ENCODE measurements at places on chromosomes 5 and 9.

DNA sequence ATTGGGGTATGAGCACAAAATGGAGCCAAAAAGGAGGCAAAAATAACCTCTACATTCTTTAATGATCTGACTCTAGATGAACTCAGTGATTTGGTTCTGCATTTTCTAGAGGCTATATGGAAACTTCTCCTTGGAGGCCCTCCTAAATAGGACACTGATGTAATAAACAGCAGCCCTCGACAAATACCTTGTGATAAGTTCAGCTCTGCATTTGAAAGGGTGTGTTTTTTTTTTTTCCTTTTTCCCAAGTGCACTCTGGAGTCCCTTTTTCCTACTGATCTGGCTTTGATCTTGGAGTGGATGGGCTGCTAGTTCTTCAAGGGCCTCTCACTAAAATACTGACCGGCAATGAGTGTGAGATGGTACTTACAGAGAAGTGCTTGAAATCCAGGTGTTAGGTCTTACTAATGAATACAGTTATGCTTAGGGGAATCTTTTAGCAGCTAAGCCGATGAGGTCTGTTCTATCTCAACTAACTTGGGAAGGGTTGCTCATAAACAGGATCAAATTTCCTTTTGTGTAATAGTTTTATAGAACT lies 161.7 kb downstream of the MAST4 start:
- DNase-seq: no peak

DNA sequence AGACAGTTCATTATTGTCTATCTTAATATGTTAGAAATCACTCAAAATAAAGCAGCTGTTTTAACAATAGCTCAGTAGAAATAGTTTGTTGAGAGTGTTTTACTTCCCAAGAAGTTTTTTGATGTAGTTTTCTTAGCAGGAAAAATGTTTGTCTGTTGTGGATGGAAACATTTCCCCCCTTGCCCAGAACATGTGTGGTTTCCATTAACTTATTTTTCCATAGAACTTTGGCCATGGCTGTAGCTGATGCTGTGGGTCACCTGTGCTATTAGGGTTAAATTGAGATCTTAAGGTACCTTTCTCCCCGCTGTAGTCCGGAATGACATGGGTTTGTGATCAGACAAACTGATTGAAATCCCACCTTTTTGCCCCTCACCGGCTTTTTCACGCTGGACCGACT lies 294.9 kb downstream of the FANCC start:
- no peak for DNase-seq

DNA sequence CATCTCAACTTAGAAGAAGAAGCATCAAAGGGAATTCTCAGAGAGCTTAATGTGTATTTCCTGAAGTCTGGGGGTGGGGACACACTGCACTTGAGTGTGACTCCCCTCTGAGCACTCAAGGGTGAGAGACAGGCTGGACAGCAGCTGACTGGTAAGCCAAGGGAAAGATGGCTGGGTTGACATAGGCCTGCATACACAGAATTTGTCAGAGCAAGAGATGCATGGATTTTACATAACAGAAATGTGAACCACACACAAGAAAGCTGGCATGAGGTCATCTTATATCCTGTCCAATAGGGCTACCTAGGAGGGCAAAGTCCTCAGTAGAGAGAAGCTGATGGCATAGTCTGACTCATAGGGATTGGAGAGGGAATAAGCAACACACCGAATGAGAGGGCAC lies 114.3 kb upstream of the EPB41L4A start:
- DNase-seq: no peak

GRCh38 chr5:58327289-58327688 lies 132.6 kb downstream of the PLK2 start:
- no peak for DNase-seq

- no peak for DNase-seq
Observed at GRCh38 chr9:118446943-118447639, 742.9 kb downstream of the TLR4 start.

GRCh38 chr5:6568383-6568782 lies 64.5 kb downstream of the NSUN2 start:
- DNase-seq: no peak

DNA sequence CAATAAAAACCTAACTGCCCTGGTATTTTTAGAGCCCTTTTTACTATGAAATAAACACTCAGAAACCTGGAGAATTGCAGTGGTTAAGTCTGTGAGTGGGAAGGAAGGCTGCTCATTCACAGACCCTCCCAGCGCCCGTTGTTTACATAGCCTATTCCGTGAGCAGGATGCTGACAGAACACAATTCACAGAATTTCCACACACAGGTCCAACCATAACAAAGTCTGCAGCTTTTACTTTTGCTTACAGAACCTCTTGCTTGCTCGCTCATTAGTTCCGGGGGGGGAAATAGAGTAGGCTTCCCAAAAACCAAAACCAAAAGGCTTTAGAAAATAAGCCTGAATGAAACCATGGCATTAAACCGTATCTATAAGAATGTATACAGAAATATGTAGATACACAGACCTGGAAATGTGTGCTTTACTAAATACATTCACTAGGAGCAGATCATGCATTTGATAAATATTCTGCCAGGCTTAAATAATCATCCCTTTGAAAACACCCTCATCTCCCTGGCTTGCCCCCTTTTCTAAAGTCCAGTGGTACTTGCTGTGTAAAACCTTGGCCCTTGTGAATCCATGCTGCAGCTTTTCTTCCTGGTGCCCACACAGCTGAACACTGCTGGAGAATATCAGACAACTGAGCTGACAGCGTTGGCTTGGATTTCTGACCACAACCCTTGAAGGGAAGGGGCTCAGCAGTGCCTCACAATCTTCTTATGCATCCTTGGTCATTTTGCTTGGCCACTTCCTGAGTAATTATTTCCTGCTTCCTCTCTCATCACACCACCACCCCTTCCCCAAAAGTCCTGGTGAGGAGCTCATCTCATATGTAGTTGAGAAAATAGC lies 128.0 kb downstream of the FANCC start:
- no peak for DNase-seq

DNA sequence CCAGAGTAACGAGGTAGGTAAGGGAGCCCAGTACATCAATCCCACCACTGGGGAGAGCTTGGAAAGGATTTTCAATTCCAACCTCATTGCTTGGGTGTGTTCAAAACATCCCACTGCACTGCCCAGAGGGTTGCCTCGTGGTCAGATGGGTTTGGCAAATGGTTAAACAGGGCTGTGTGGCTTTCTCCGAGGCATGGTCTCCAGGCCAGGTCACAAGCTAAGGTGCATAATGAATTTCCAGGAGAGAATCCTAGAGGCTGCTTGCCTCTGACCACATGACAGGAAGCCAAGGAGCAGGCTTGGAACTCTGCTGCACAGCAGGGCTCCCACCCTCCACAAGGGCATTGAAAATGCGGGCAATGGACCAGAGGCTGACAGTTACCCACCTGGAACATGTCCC lies 51.6 kb downstream of the DAP start:
- DNase-seq: no peak

- no peak for DNase-seq
Observed at GRCh38 chr9:73149371-73150067, 2.1 kb upstream of the ANXA1 start.

DNA sequence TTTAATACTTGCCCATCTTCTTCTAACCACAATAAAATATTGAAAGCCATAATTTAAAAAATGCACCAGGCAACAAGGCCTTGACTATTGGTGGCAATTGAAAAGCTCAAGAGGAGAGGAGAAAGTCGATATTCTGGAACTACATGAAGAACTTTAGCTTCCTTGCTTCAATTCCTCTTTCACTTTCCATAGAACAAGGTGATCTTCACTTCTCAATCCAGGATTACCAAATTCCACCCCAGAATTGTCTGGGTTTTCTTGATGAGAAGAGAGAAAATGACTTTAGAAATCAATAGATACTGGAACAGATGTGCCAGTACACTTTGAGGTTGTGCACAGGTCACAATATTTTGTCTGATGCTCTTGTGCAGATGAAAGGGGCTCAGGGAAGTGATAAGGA lies 52.2 kb downstream of the PTCD2 start:
- no peak for DNase-seq

GRCh38 chr5:40678026-40678425 lies 1.7 kb upstream of the PTGER4 start:
- DNase-seq: no peak

DNA sequence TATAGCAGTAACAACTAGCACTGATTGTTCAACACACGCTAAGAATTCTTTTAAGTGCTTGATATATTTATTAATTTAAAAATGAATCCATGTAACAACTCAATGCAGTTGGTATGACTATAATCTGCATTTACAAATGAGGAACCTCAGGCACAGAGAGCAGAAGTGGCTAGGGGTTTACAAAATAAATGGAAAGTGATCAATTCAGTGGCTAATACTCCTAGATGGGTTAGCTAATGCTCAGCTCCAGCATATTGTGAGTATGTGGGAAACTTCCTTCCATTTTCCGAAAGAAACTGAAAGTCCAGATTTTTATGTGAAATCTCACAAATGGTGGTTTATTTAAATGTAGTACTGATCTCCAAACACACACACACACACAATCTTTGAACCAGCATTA lies 128.0 kb downstream of the RFX3 start:
- no peak for DNase-seq

DNA sequence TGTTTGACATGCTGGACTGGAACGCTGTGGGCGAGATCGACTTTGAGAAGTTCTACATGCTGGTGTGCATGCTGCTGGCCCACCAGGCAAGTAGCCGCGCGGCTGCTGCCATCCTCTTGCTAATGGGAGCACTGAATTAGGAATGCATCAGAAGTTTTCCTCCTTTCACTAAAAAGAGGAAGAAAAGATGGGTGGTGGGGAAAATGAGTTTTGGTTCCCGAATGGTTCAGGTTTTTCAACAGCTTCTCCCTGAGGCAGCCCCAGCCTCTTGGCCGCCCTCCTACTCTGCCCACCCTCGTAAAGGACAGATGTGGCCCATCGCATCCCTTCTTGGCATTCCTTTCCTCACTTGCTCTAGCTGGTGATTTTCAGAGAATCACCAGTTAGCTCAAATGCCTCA lies 5.5 kb downstream of the EFCAB9 start:
- no peak for DNase-seq

DNA sequence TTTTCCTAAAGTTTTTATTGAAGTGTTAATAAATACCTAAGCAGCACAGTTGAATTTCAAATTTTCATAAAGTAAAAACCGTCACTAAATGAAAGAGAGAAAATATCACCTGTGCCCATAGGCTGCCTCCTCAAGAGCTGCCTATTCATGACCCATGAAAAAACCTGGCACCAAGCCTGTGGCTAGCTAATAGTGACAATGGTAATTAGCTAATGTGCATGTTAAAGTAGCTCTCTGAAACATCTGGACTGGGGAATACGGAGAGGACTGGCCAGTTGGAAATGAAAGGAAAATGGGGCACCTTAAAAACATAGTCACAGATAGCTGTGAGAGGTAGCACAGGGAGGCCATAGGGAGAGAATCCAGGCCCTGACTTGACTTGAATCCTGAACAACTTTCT lies 5.4 kb upstream of the GNE start:
- DNase-seq: no peak

GRCh38 chr9:137268538-137269201 lies 8.9 kb upstream of the TOR4A start:
- DNase-seq: no peak
